ENCODE measurements at places on chromosomes 5 and 9. TPM values are rescaled to one million over a fixed set of nuclear protein-coding genes. Genes with fewer than 3 reads are reported as not detected.

Gene PCDHA13
- not detected for total RNA-seq

Gene SVEP1
- 1.4 TPM for total RNA-seq

Gene NEK6
- total RNA-seq: 67.2 TPM

Gene NTNG2
- total RNA-seq: 3.1 TPM

Gene PCDHGA6
- total RNA-seq: 0.24 TPM
